Astrocyte (in vitro differentiated cells and primary cell): ENCODE measurements at places on chromosomes 4 and X. TPM values are rescaled to one million over a fixed set of nuclear protein-coding genes. Genes with fewer than 3 reads are reported as not detected.

The CTAG1B gene
- not detected in 2 replicates for total RNA-seq

The CYSLTR1 gene
- total RNA-seq: not detected in 2 replicates

The UGT2B15 gene
- not detected in 2 replicates for total RNA-seq

The HPSE gene
- total RNA-seq: 0.75 and 0.94 TPM in 2 replicates

The SLC49A3 gene
- total RNA-seq: 6.2 and 9.2 TPM in 2 replicates

The SHROOM3 gene
- 50.9 and 64.6 TPM in 2 replicates for total RNA-seq

The NIPAL1 gene
- total RNA-seq: 3.8 and 4.9 TPM in 2 replicates

The ZNF630 gene
- total RNA-seq: 1.3 and 1.8 TPM in 2 replicates

The SLC39A8 gene
- 5.0 and 5.6 TPM in 2 replicates for total RNA-seq

The SSX4B gene
- total RNA-seq: not detected in 2 replicates

The SPARCL1 gene
- 0.25 and 0.34 TPM in 2 replicates for total RNA-seq

The RGN gene
- total RNA-seq: not detected in 2 replicates

The ALB gene
- 0.75 TPM in 1 of 2 replicates, not detected in the other for total RNA-seq

The KLHL34 gene
- not detected in 2 replicates for total RNA-seq

The GATA1 gene
- not detected in 2 replicates for total RNA-seq

The CCKAR gene
- total RNA-seq: not detected in 2 replicates

The ARMCX5 gene
- 8.1 and 9.6 TPM in 2 replicates for total RNA-seq

The TREX2 gene
- total RNA-seq: 0.36 TPM in 1 of 2 replicates, not detected in the other

The SLC6A14 gene
- total RNA-seq: not detected in 2 replicates

The ART3 gene
- total RNA-seq: not detected in 2 replicates

The UVSSA gene
- total RNA-seq: 14.2 and 14.8 TPM in 2 replicates

The FAM47E gene
- total RNA-seq: 0.54 and 0.84 TPM in 2 replicates

The PACRGL gene
- total RNA-seq: 12.3 and 18.5 TPM in 2 replicates

The CFAP99 gene
- not detected in 2 replicates for total RNA-seq

The LRCH2 gene
- total RNA-seq: 4.6 and 5.8 TPM in 2 replicates

The SYN1 gene
- 1.6 and 2.2 TPM in 2 replicates for total RNA-seq

The EXOC1L gene
- total RNA-seq: not detected in 2 replicates

The ITGB1BP2 gene
- 2.0 and 3.2 TPM in 2 replicates for total RNA-seq

The PCSK1N gene
- 62.0 and 65.0 TPM in 2 replicates for total RNA-seq

The CT45A3 gene
- not detected in 2 replicates for total RNA-seq

The SSX2 gene
- not detected in 2 replicates for total RNA-seq

The LDB2 gene
- total RNA-seq: 4.9 and 9.4 TPM in 2 replicates

The GRID2 gene
- total RNA-seq: 0.07 and 0.14 TPM in 2 replicates

The FDCSP gene
- total RNA-seq: not detected in 2 replicates

The CPLX1 gene
- 0.41 and 1.9 TPM in 2 replicates for total RNA-seq

The NEUROG2 gene
- total RNA-seq: not detected in 2 replicates

The PROM1 gene
- 34.5 and 38.0 TPM in 2 replicates for total RNA-seq
